NCI-H1417 treated with DMSO at 0.1 percent for 48 hours (cell line): ENCODE measurements at places on chromosomes 12 and 14.

GRCh38 chr12:90036637-90037036 is 328.0 kb upstream of the ATP2B1 start:
- DNase-seq, result no peak

DNA sequence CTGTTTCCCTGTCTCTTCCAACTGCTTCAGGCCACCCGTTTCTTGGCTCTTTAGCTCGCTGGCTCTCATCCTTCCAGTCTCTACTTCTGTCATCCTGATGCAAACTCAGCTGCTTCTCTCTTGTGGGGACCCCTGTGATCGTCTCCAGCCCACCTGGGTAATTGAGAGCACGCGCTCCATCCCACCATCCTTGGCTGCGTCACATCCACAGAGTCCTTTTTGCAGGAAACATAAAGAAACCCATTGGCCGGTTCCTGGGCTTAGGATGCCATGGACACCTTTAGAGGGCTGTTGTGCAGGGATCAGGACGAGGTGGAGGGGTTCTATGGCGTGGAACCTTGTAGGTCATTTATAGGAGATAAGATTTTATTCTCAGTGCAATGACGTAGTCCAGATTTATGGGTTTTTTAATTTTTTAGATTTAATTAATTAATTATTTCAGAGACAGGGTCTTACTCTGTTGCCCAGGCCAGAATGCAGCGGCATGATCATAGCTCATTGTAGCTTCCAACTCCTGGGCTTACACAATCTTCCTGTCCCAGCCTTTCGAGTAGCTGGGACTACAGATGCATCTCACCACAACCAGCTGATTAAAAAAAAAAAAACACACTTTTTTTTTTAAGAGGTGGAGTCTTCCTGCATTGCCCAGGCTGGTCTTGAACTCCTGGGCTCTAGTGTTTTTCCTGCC is 82.6 kb downstream of the CCDC92 start:
- DNase-seq, result no peak

DNA sequence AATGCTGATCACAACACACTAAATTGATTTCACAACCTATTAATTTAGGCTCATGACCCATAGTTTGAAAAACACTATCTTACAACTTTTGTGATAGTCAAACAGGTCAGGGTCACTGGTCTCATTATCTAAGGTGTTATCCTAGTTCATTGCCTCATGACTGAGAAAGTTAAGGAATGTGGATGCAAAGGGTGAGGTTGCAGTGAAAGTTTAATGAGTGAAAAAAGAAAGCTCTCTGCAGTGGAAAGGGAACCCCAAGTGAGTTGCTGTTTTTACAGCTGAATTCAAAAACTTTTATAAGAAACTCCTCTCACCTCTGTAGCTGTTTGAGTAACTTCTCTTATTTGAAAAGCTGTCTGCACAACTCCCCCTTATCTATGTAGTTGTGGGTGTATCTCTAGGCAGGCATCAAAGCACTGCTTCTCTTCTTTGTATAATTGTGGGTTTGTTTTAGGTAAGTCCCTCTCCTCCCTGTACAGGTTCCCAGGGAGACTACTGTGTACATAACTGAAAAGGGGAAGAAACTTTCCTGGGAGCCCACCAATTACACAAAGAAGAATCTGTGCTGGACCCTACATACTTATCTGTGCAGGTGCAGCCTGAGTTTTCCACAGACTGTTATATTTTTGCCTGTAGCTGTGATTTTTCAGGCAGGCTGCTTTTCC is 18.9 kb downstream of the DNAL1 start:
- no peak for DNase-seq

DNA sequence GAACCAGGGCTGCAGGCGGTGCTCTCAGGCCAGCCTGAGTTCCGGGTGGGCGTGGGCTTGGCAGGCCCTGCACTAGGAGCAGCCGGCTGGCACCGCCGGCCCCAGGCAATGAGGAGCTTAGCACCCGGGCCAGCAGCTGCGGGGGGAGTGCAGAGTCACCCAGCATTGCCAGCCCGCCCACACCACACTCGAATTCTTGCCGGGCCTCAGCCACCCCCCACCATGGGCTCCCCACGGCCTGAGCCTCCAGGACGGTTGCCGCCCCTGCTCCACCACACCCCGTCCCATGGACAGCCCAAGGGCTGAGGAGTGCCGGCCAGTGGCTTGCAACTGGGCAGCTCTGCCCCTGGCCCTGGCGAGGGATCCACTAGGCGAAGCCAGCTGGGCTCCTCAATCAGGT is 453.4 kb downstream of the TMTC2 start:
- DNase-seq, result no peak

GRCh38 chr12:39581592-39581991 is 38.0 kb downstream of the ABCD2 start:
- DNase-seq, result no peak

DNA sequence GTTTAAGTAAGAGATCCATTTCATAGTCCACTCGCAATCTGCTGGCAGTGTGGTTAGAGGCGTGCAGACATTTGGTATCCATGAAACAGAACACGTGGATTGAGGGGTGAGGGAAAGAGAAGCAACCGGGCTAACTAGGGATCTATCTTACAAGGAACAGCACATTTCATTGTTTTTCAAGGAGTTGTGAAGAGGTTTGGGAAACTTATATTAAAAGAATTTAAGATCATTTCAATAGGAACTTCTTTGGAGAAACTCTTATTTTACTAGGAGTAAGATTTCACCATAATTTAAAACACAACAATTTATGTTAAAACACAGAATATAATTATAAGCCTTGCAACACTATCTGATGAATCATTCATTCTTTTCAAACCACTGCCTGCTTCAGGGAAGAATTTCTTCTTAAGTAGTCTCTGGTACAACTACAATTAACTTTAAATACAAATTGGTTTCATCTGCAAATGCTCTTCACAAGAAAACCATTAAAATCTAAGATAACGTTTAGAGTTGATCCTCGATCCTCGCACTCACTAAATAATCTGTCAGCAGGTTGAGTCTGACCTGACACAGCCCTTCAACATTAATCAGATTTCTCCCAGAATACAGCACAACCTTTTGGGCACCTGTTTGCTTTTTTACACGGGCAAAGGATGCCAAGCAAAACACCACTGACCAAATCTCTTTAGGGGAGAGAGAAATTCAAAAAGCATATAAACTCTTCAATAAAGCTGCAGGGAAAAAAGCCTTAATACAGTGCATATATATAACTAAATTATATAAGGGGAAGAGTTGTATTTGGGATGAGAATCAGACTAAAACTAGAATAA is 27.3 kb downstream of the PPTC7 start:
- DNase-seq, result no peak

- DNase-seq, result no peak
Measured at GRCh38 chr14:104331871-104332605, 193.7 kb downstream of the KIF26A start.

DNA sequence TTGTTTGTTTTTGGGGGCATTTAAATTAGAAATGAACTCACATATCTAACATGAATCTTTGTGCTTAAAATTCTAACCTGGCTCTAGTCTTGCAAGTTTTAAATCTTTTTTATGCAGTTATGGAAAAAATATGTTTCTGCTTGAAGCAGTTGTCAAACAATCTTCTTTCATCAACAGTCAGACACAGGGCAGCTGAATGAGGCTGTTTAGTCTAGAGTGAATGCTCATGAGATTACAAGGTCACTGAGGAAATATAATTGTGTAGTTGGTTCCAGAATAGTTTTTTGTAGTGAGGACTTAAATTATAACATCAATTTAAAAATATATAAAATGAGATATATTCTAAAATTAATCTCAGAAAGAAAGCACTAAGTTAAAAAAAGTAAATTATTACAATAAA is 76.5 kb downstream of the TRMT5 start:
- no peak for DNase-seq

GRCh38 chr14:104444159-104445030 is 135.2 kb upstream of the C14orf180 start:
- no peak for DNase-seq

DNA sequence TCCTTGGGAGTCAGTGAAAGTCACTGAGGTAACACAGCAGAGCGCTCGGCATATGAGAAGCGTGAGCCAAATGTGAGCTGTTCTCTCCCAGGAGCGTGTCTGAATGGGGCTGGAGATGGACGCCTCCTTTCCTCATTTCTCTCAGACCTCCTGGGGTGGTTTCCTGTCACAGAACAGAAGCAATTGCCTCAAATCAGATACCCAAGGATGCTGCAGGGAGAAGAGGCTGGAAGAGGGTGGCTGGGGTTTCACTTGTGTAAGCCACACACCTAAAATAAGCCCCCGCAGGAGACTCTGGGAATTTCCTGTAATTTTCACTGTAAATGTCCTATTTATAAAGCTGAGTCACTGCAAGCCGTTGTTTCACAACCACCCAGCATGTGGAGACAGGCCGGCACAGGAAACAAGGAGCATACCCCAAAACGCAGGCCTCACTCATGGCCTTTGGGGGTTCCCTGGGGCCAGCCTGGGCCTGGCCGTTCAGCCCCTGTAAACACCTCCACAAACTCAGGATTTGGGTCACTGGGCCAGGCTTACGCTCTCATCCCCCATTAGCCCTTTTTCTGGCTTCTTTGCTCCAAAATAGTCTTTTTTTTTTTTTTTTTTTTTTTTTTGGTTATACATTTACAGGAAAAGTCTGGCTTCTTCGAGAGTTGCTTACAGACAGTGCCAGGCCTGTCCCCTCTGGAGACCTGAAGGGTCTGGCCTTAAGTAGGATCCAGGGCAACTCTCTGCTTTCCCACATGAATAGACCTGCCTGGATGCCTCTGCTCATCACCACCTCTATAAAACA is 55.3 kb downstream of the VCPKMT start:
- no peak for DNase-seq

DNA sequence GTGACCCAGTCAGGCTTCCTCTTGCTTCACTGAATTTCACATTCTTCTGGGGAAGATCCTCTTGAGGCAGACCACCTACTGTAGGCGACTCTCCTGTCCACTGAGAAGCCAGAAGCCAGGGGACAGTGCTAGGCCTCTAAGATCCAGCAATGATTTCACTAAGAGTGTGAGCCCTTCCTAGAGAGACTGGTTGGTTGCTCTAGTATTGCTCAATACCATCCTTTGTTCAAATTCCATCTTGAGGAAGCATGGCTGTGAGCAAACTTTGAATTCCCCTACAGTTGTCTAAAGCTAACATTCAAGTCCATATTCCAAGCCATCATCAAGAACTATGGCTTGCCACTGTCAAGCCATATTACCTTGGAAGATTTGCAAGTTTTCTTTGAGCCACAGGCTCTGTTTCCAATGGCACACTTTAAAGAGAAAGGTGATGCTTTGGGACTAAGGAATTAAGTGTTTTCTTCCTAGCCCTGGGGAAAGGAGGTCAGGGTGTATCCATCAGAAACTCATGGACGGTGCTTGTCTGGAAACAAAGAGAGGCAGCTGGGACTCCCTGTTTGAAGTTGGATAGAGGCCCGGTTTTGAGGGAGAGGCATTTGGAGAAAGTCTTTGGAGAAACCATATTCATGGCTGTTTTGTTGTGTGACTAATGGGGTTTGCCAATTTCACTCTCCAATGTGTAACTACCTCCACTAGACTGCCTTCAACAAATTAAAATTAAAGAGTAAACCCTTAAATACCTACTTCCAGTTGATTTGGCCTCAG is 1217.9 kb downstream of the VRK1 start:
- DNase-seq, result no peak

GRCh38 chr12:94231709-94232108 is 83.3 kb downstream of the PLXNC1 start:
- DNase-seq, result no peak

DNA sequence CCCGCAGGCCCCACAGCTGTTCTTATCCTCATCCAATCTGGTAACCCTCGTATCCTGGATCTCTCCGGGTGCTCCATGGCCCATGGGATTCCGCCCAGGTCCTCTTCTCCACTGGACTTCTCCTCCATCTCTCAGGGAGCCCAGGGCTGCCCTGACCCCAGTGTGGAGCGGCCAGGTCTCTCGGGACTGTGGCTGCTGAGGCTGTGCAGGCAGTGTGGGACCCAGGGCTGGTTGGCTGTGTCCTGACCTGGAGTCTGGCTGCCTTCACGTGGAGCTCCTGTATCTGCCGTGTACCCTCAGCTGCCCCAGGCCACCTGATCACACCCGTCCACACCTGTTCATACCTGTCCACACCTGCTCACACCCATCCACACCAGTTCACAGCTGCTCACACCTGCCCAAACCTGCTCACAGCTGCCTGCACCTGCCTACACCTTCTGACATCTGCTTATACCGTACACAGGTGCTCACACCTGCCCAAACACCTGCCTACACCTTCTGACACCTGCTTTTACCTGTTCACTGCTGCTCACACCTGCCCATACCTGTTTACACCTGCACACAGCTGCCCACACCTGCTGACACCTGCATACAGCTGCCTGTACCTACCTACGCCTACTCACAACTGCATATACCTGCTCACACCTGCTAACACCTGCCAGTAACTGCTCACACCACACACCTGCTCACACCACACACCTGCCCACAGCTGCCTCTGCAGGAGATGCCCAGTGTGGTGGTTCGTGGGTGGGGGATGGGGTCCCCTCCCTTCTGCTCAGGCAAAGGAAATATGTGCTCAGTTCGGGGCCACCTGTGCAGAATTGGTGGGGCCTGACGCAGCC is 92.2 kb downstream of the GALNT9 start:
- no peak for DNase-seq

DNA sequence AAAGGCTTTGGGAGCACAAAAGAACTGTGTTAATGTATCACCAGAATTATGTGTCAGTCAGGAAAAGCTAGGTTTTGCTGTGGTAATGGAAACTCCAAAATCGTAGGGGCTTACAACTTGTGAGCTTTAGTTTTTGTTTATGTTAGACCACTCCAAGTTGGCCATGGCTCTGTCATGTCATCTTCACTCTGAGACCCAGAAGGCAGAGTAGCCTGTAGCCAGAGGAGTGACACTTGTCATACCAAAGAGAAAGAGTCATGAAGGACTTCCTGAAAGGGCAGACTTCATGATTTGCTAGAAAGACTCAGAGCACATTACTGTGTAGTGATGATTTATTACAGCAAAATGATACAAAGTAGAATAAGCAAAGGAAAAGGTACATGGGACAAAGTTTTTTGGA is 133.6 kb upstream of the SSTR1 start:
- no peak for DNase-seq

DNA sequence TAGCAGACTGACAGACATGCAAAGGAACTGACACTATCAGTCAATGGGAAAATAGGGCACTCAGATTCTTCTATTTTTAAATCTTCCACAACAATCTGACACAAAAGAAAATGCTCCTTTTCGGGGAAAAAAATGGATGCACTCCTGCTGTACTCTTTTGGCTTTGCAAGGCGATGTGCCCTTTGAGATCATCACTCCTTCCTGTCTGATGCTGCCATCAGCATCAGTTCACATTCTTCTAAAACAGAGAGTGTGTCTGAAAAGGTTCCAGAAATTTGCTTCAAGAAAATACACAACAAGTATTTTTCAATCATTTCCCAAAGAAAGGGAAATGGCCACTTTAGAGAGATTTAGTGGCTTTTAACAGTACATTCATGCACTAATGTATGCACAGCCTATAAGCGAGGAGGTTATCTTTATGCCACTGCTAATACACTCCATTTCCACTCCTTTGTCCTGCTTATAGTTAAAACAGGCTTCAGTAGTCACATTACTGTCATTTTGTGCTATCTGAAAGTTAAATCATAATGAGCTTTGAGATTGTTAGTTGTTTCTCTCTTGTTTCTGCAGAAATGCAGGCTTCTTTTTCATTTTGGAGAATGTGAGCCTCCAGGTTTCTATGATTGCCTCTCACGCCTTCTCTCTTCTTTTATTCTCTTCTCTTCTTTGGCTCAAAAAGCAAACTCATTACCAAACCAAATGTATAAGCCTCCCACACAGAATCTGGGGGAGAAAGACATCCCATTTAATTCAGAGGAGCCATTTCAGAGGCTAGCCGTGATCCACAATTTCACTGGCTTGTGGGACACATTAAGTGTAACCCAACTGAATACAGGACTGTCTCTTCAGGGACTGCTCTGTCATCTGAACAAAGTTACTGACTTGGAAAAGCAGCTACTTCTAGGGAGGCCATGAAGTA is 110.9 kb upstream of the CCDC196 start:
- no peak for DNase-seq

- no peak for DNase-seq
Measured at GRCh38 chr12:108214486-108214885, 85.4 kb downstream of the WSCD2 start.
